ENCODE measurements at places on chromosomes 1 and 21.

GRCh38 chr1:34101151-34101550 lies 63.9 kb downstream of the CSMD2 start:
- H3K27ac ChIP-seq, result no peak overlapping the region
- H3K27me3 ChIP-seq, result no peaks in the 10 kb centered on the region
- H3K36me3 ChIP-seq, result no peaks in the 10 kb centered on the region
- H3K4me1 ChIP-seq, result no peaks in the 10 kb centered on the region
- DNase-seq, result no peak
- no peak overlapping the region for H3K4me3 ChIP-seq

DNA sequence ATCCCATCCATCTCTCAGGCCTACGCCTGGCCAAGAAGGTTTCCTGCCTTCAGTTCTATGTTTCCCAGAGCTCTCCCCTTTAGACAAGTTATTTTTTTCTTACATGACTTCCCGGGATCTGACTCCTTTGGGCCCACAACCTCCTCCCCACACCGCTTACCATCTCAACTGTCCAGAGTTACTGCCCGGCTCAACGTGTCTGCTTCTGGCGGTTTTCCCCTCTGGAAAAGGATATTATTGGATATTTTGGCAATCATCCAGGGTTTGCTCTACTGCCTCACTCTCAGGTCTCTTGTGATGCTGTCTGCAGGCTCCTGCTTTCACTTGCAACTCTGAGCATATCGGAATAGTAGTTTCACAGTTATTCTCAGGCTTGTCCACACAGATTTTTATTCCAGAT lies 318.2 kb upstream of the CAMK1G start:
- no peaks in the 10 kb centered on the region for H3K36me3 ChIP-seq
- no peak for DNase-seq
- no peaks in the 10 kb centered on the region for H3K4me1 ChIP-seq
- H3K27ac ChIP-seq, result no peak overlapping the region
- H3K4me3 ChIP-seq, result no peak overlapping the region

DNA sequence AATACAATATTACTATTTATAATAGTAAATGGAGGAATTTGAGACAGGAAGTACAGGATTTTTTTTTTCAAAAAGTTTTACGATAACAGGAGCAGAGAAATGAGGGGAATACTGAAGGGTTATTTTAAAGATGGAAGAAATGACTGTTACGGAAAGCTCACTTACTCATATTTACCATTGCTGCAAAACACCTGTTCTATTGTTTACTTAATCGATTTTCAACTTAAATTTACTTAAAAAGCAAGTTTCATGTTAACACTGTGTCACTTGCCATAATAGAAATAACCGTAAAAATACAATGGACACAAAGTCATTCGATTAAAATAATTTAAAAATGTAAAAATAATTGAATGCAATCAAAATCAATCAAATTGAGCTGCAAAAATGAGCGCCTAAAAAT lies 3.4 kb upstream of the EXO1 start:
- H3K36me3 ChIP-seq, result no peaks in the 10 kb centered on the region
- H3K27me3 ChIP-seq, result no peaks in the 10 kb centered on the region
- no peak for DNase-seq
- H3K4me3 ChIP-seq, result no peak overlapping the region

GRCh38 chr21:32248571-32249461 lies 30.0 kb downstream of the MIS18A start:
- H3K27me3 ChIP-seq, result peaks cover 7% of the 10 kb centered on the region
- peaks cover 26% of the 10 kb centered on the region for H3K4me1 ChIP-seq
- no peak for DNase-seq
- peaks cover 1% of the 10 kb centered on the region for H3K36me3 ChIP-seq
- H3K4me3 ChIP-seq, result no peak overlapping the region
- peak overlapping the region; percentile 43 for H3K27ac ChIP-seq

GRCh38 chr21:45478115-45478801 lies 64.0 kb downstream of the SLC19A1 start:
- H3K27ac ChIP-seq, result peak overlapping the region; percentile 88
- peak overlapping the region; percentile 14 for H3K4me3 ChIP-seq
- H3K27me3 ChIP-seq, result no peaks in the 10 kb centered on the region
- H3K4me1 ChIP-seq, result peaks cover 23% of the 10 kb centered on the region
- DNase-seq, result peak; percentile 13

DNA sequence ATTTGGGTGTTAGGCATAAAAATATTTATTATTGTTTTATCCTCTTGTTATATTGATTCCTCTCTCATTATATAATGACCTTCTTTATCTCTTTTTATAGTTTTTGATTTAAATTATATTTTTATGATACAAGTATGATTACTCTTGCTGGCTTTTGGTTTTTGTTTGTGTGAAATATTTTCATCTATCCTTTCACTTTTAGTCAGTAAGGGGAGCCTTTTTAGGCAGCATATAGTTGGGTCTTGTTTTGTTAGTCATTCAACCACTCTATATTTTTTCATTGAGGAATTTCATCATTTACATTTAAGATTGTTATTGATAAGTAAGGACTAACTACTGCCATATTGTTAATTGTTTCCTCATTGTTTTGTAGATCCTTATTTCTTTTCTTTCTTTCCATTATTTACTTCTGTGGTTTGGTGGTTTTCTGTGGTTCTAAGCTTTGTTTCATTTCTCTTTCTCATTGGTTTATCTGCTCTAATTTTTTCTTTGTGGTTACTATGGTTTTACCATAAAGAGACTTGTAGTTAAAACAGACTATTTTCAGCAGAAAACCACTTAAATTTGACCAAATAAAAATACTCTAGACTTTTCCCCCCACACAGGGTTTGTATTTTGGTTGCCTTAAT lies 593.1 kb downstream of the NUF2 start:
- H3K4me3 ChIP-seq, result no peak overlapping the region
- no peak overlapping the region for H3K27ac ChIP-seq
- DNase-seq, result no peak
- H3K36me3 ChIP-seq, result no peaks in the 10 kb centered on the region

GRCh38 chr1:40049725-40050124 lies 9.2 kb downstream of the CAP1 start:
- H3K4me1 ChIP-seq, result peaks cover 72% of the 10 kb centered on the region
- no peak for DNase-seq
- H3K27ac ChIP-seq, result peak overlapping the region; percentile 74
- H3K36me3 ChIP-seq, result peaks cover 5% of the 10 kb centered on the region
- no peaks in the 10 kb centered on the region for H3K27me3 ChIP-seq
- no peak overlapping the region for H3K4me3 ChIP-seq

- H3K27ac ChIP-seq, result peak overlapping the region; percentile 95
- H3K36me3 ChIP-seq, result peaks cover under 1% of the 10 kb centered on the region
- no peaks in the 10 kb centered on the region for H3K27me3 ChIP-seq
- H3K4me1 ChIP-seq, result peaks cover 64% of the 10 kb centered on the region
Measured at GRCh38 chr21:35048183-35048601, 910 bp downstream of the RUNX1 start.

Measured in chondrocyte (in vitro differentiated cells).